ENCODE measurements at places on chromosomes 6 and 20. TPM values are rescaled to one million over a fixed set of nuclear protein-coding genes. Genes with fewer than 3 reads are reported as not detected.

Gene COX4I2
- total RNA-seq, result 12.6 TPM

Gene RBPJL
- not detected for total RNA-seq

Gene AGPAT4
- 2.9 TPM for total RNA-seq

Gene SLC35D3
- total RNA-seq, result not detected

Gene IPCEF1
- total RNA-seq, result 1.2 TPM

Gene MICB
- 2.1 TPM for total RNA-seq

Gene TMEM217
- total RNA-seq, result 0.62 TPM

Gene ADGRB3
- 2.3 TPM for total RNA-seq

Gene RGS17
- total RNA-seq, result 0.18 TPM

Gene KCNS1
- 0.21 TPM for total RNA-seq

Gene IRAK1BP1
- total RNA-seq, result 2.5 TPM

DNA sequence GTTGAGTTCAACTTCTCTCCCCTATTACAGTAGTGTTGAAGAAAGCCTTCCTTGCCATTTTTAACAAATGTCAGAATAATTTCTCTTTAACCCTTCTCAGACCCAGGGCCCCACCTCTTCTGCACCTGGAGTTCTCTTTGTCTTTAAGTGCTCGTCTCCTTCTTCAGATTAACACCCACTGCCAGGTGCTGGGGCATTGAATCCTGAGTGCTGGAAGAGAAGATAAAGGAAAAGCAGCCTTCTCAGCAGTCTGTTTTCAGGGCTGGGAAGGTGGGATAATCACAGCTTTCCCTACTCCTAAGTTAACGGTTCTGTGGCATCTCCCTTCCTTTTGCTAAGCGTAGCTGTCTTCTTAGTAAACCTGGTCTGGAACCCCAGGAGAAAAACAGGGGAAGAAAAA lies 114.6 kb upstream of the TAB2 start:
- no peak for DNase-seq

DNA sequence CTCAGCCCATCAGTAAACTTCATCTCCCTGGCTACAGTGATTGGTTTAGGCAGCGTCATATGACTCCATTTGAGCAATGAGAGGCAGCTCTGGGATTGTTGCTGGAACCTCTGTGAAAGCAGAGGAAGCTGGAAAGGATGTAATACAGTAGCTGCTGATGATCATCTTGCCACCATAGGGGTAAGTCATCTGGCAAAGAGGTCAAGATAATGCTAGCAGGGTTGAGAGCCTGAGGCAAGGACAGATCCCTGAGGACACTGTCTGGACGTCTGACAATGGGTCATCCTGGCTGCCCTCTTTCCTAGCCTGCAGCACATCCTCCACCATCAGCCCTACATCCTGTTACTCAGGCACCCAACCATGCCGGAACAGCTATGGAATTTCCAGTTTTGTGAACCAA lies 25.5 kb upstream of the FKBP1A start:
- DNase-seq, result no peak

DNA sequence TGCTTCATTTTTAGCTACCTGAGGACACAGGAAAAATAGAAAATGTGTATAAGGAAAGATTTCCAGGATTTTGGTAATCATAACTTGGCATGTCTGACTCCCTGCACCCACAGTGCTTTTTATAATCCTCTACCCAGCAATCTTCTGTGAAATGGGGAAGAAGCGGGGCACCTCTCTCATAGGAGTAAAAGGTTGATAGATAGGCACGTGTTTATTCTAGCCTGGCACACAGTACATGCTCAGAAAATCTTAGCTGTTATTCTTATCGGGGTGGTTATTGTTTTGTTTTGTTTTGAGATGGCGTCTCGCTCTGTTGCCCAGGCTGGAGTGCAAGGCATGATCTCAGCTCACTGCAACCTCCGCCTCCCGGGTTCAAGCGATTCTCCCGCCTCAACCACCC lies 87.7 kb upstream of the SALL4 start:
- DNase-seq, result no peak

DNA sequence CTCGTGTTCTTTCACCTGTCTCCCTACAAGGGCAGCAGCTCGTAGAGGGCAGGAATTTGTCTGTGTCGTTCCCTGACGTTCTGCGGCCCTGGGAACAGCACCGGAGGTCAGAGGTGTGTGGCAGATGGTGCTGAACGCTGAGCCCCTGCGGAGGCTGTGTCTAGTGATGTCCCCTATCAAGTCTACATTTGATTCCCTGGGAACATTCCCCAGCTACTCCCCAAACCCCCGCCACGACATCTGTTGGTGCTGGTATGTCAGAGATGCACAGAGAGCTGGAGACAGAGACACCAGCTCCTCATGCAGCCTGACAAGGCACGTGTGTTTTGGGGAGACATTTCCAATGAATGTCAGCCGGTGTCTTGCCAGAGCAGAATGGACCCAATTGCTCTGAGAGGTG lies 7.7 kb downstream of the PMEPA1 start:
- no peak for DNase-seq

DNA sequence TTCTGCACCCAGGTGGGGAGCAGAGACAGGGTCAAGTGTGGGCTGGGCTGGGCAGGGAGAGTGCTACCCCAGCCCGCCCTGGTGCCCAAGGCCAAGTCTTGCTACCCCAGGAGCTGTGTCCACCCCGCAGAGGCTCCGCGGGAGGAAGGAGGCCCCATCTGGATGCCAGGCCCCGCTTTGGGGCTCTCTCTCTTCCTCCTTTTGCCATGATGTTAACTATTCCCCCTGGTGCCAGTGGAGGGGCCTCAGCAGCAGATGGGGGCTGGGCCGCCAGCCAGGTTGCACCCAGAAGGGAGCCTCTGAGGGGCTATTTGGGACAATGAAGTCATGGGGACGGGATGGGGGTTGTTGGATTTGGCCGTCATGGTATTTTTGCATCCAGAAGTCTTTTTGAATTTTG lies 9.3 kb downstream of the SLC17A9 start:
- no peak for DNase-seq

- peak; percentile 70 for DNase-seq
Observed at GRCh38 chr20:53859684-53860083, 210.7 kb downstream of the BCAS1 start.

DNA sequence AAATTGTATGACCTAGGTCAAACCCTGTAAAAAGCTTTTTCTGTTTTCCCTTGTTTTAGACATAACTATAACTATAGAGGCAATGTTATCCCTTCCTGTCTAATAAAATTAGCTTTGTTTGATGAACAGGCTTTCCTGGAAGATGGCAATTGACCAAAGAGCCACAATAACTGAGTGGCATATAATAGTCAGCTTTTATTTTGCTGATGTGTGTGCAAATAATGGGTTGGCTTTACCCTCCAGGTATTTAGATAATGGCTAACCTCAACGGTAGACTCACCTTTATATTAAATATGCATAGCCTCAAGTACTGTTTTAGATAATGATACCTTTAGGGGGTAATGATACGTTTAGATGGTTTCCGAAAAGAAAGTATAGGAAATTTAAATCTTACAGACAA lies 15.0 kb downstream of the TBXT start:
- no peak for DNase-seq

DNA sequence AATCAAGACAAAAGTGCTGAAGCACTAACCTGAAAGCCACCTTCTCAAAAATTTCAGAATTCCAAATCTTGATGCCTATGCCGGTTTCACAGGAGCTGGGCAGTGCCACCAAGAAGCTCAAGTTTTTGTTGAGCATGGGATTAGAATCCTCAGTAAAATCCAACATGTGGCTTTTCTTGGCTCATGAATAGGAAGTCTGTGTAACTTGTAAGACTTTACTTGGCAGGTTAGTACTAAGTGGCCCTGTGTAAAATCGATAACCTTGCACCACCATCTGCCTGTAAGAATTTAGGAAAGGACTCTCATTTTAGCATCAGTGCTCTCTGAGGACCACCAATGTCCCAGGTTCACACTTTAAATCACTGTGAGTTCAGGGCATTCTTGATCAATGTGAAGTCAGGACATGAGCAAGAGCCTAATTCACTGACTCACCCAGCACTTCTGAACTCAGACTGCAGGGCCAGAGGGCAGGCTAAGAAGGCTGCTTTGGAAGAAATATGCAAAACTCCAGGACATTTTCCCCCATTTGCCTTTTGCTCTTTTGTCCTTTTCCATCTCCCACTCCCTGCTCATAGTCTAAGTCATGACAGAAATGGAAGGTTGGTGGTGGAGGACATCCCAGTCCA lies 113.2 kb downstream of the EDN1 start:
- DNase-seq, result no peak

- no peak for DNase-seq
Observed at GRCh38 chr6:34593701-34594100, 37.6 kb upstream of the SPDEF start.

- no peak for DNase-seq
Observed at GRCh38 chr6:106110164-106110826, 24.2 kb downstream of the PRDM1 start.

DNA sequence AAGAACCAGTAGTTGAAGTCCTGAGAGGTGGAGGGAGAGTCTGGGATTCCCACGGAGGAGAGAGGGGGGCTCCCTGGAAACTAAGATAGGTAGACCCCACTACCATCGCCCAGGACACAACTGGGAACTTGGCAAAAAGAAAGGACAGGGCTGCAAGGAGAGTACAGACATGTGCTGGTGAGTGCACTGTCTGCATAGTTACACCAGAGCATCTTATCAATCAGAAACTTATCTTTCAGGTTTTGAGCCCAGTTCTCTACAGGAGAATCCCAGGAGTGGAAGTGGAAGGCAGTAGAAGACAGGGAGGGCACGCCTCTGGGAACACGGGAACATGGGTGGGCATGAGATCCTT lies 12.2 kb downstream of the NFKBIL1 start:
- no peak for DNase-seq

- no peak for DNase-seq
Observed at GRCh38 chr20:57316795-57317201, 12.8 kb upstream of the SPO11 start.

DNA sequence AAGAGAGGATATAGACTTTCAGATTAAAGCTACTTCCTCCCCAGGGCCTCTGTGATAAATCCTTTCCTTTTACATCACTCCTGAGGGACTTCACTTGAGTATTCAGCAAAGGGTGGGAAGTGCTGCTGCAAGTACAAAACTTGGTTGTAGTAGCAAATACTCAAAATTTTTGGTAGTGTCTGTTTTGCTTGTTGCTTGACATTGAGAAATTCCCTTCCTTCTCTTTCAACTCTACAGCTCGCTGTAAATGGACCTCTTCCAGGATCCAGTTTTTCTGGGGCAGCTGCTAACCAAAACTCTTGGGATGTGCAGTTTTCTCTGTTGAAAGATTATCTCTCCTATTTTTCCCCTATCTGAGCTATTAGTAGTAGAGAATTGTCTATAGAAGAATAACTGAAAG lies 472.0 kb downstream of the CD109 start:
- no peak for DNase-seq

- DNase-seq, result no peak
Observed at GRCh38 chr6:136761227-136761922, 30.9 kb downstream of the MAP3K5 start.

DNA sequence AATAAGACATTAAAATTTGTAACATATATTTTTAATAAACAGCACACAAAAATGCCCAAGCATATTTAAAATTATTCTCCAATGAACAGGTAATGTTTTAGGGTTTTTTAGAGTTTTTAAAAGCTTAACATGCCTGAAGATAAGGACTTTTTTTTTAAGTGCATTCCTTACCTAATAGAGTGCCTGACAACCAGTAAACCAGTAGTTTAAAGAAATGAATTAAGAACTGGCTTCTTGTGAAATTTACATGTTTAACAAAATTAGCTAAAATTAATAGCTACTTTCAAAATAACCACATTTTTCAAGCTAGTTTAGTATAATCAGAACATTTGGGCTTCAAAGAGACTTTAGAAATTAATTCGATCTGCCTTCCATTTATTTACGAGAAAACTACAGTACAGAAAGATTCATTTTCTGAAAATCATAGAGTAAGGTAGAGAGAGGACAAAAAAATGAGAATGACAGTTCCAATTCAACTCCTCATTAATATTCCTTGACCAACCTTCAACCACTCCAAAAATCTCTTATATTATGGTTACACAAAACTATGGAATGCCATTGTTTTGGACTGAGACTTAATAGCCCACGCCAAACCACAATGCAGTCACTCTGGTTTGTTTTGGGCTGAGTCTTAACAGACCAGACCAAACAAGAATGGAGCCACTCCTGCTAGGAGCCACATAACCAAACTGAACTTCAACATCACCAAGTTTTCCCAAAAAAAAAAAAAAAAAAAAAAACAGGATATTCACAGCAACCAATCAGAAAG lies 5.7 kb upstream of the PLN start:
- no peak for DNase-seq

DNA sequence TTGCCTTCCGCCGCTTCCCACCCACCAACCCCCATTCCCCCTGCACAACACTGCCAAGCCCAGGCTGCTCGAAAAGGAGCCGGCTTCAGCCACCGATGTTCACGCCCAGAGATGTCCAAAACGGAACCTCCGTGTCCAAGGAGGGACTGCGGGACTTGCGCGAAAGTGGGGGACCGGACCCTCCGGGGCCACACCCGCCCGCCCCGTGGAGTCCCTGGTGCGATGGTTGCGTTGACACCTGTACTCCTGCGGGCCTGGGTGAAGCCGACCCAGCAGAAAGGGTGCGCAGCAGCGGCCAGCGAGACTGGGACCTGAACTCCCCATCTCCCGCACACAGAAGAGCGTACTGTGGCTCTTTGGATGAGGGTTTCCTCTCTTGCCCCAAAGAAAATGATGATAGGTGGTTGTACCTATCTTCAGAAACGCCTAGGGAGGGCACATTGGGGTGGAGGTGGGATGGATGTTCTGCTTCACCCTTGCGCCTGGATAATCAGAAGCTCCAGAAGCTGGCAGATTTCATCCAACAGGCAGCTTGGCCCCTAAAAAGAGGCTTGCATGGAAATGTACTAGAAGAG lies 1.9 kb upstream of the VGLL2 start:
- DNase-seq, result no peak

DNA sequence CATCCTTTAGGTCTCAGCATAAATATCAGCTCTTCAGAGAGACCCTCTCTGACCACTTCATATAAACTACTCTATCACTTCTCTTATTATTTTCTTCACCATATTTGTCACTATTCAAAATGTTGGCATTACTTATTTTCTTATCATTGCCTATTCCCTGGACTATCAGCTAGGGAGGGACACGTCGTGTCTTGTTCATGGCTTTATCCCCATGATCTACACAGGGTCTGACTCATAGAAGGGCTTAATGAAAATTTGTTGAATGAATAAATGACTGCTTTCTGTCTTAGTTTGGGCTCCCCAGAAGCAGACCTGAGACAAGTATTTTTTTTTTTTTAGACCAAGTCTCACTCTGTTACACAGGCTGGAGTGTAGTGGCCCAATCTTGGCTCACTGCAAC lies 3.0 kb upstream of the CDK5RAP1 start:
- DNase-seq, result no peak

DNA sequence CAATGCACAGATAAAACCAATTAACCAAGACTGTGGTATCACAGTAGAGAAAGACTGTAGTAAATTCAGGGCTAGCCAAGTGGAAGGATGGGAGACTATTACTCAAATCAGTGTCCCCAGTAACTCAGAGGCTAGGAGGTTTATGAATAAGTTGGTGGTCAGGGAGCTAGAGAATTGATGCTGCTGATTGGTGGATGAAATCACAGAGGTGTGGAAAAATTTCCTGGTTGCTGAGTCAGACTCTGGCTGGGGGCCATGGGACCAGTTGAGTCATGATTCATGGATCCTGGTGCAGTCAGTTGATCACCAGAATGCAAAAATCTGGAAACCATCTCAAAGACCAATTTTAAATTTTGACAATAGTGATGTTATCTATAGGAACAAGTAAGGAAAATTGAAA lies 555.9 kb downstream of the C6orf118 start:
- no peak for DNase-seq
